ENCODE measurements at places on chromosomes 7 and 10.

DNA sequence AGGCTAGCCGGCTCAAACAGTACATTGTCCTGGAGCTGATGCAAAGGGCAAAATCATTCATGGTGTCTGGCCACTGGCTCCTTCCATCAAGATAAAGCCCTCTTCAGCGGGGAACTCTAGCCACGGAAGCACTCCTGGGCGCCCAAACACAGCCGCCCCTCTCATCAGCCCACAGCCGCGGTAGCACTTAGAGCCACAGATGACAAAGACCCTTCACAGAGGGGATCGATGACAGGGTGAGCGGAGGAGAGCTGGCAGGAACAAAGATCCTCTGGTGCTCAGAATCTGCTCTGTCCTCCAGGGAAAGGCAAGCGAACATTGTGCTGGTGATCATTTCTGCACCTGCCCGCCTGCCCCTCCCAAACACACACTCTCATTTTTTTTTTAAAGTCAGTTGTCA, 222.2 kb upstream of the NRP1 start:
- no peak for DNase-seq

GRCh38 chr7:362402-363096, 72.6 kb downstream of the FOXL3 start:
- peak; percentile 14 for DNase-seq

DNA sequence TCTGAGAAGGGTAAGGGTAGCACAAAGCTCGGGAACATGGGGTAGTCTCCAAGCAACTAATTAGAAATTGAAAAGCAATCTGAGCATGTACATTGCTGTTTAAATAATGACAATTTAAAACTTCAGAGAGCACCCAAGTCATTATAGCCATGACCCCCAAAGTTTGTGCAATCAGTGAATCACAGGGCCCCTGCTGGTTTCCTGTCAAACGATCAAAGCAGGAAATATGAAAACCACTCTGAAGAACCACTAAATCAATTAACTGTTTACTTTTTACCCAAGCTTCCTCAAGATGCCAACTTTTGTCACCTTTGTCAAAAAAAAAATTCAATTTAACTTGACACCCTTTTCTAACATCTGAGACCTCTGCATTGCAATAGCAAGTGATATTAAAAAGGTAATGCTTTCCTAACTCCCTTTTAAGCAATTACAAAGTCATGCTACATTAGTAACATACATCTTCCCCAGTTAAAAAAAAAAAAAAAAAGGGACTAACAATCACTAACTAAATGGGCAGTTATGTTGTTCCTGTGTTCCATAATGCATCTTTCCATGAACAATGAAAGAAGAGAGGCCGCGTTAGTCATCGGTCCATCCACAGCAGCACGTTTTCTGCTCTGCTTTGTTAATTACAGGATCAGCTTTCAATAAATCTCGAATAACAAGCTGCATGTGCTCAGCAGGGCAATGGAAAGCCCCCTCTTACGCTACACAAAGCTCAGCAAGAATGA, 80.6 kb downstream of the ETV1 start:
- DNase-seq, result peak; percentile 8

DNA sequence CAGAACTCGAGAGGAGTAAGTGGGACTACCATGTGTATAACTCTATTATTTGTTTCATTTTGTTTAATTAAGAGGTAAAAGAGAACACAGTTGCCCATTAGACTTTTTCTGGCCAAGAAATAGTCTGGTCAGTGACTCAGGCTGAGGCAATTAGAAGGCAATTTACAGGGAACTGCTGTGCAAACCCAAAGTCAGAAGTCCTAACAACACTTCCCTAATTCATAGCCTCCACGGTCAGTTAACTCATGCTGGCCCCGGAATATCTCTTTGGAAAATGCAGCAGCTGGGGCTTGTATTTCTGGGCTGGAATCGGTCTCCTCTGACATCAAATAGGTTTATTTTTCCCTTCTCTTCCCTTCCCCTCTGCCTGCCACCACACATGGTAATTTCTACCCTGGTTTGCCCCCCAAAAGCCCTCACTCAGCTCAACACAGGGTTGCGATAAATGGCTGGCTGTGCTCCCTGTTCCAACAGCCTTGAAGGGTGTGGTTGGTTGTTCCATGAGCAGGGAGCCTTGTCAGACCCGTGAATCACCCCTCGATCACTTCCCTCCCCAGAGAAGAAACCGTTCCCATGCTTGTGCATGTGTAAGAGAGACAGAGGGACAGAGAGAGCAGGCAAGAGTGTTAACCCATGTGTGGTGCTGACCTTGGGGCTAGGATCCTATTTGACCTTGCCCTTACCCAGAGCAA, 5.3 kb downstream of the SH3PXD2A start:
- DNase-seq, result peak; percentile 90

DNA sequence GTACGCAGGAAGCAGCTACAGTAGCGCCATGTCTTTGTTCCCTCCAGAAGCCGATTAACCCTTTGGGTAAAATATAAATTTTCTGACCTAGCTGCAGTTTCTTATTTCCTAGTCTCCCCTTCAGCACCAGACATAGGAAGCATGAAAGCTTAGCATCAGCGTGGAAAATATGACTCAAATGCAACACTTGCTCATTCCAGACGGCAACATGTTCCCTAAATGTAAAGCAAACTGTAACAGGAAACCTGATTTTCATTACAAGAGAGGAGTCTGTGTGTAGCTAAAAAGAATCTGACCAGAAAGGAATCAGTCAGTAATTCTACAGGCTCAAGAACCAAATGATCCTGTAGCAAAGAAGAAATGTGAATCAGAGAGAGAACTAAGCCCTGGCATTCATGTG, 219.2 kb downstream of the C7orf25 start:
- DNase-seq, result peak; percentile 22

DNA sequence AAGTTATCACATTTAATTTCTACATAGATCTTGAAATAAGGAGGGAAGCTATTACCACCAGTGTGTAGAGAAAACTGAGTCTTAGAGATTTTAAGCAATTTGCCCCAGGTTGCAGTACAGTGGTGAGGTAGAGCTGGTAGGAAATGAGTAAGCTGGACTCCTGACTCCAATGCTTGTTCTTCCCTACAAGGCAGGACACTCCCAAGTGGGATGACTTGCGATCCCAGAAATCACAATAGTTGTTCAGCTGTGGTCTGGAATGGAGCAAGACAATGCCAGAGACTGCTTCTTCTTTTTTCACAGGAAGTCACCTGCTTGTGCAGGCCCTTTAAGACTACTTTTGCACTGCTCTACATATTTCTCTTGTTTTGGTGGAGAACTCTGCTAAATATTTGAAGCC, 327.2 kb upstream of the BMPER start:
- DNase-seq, result peak; percentile 82

DNA sequence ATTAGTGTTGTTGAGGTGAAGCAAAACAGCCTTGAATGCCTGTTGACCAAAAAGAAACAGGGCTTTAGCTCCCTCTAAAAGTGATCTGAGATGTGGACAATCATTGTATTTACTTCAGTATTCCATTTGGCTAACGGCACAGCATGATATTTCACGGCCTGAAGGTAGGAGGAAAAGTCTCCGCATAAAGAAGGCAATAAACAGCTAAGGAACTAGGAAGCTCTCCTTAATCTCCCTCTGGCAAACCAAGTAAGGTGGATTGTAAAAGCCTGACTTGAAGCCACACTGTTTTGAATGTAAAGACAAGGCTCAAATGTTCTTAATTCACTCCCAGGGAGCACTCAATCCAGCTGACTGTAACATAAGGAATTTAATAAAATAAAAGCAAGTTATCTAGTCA, 160.0 kb upstream of the ZNF804B start:
- DNase-seq, result no peak

DNA sequence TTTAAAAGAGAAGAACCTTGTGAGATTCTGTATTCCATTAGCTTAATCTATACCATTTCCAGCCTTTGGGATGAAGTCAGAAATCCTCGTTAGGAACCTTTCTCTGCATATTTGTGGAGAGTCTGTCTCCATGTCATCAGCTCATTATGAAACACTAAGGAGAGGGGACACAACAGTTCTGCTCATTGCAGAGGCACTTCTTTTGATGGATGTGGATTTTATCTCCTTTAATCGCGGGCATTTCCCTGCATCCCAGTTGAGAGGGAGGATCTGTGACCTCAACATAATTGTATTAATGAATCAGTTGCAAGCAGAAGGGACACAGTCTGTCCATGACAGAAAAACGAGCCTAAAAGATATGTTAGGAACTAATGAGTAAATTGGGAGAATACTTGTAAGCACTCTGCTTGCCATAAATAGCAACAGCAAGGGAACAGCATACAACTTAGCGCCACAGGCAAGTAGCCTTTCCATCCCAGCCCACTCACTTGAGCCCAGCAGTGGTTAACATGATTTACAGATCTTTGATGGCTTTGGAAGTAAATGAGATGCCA, 37.9 kb downstream of the SORCS1 start:
- DNase-seq, result no peak

GRCh38 chr7:31860925-31861324, 173.9 kb downstream of the PPP1R17 start:
- no peak for DNase-seq

DNA sequence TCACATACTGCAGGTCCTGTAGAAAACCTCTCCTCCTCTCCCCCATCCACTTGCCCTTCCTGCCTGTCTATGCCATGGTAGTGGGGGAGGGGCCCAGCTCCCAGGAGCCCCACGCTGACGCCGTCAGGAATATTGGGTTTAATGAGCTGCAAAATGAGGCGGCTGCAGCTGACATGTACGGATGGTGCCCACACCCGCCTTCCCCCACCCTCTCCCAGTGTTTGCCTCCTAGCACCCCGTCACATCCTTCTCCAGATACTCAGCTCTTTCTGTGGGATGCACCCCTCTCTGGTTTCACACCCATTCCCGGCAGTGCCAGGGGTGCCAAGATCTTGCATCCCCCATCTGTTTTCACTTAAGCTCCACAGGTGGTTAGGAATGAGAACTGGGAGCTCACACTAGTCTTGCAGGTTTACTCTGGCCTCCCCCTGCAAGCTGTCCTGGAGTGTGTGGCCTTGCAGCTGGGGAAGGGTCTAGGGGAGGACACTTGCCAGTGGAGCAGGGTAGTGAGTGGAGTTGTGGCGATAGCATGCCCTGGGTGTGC, 26.1 kb downstream of the GBX1 start:
- no peak for DNase-seq

DNA sequence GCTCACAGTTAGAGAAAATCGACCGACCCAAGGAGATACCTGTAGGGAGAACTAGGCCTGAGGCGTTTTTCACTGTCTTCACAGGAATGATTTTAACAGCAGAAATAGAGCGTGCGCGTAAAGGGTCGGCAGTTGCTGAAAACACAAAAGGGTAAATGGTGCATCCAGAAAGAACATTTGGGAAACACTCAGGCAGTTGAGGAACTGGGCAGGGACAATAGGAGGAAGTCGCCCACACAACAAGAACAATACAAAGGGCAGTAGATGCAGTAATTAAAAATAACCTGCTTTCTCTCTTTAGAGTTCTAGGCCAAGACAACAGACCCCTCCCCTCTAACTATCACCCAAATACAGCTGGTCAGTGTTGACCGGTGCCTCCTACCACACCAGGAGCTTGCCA, 126.6 kb downstream of the SORBS1 start:
- DNase-seq, result no peak

DNA sequence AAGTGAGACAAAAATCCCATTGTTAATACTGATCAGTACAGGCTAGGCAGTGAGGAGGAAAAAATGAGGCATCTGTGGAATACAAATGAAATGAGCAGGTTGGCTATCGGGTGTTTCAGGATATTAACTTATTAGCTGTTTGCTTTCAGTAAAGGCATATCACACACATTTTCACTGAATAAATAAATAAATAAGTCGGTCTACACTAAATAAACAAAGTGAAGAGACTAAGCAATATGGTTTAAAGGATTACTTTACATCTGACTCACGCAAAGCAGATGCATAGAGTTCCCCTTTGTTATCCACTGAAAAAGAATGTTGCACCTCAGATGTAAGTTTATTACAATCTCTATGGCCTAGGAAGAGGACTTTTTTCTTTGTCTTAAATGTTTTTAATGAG, 6.3 kb upstream of the SEMA3A start:
- DNase-seq, result peak; percentile 84

- peak; percentile 74 for DNase-seq
Measured at GRCh38 chr10:24251547-24251946, 42.6 kb downstream of the KIAA1217 start.

- DNase-seq, result no peak
Measured at GRCh38 chr10:62853710-62854109, 37.5 kb upstream of the EGR2 start.

DNA sequence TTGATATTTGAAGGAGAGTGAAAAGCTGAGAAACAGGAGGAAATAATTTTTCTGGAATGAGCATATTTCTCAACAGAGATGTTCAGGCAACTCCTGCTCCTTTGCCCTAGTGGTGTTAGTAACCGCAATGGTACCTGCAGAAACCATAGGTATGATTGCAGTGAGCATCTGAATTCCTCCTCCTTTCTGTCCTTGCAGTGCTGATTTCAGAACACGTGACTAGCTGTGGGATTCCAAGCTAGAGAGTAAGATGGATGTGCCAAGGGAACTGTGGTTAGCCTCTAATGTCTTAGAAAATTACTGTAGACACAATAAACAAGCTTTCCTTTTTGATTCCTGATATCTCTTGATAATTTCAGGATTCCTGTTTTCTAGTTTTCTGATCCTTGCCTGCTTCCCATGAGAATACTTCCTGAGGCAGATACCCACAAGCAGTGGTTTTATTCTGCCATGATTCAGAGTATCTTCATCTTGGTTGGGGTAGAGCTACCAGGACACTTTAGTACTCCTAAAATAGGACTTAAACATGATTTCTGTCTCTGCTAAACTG, 27.5 kb downstream of the LRGUK start:
- no peak for DNase-seq

DNA sequence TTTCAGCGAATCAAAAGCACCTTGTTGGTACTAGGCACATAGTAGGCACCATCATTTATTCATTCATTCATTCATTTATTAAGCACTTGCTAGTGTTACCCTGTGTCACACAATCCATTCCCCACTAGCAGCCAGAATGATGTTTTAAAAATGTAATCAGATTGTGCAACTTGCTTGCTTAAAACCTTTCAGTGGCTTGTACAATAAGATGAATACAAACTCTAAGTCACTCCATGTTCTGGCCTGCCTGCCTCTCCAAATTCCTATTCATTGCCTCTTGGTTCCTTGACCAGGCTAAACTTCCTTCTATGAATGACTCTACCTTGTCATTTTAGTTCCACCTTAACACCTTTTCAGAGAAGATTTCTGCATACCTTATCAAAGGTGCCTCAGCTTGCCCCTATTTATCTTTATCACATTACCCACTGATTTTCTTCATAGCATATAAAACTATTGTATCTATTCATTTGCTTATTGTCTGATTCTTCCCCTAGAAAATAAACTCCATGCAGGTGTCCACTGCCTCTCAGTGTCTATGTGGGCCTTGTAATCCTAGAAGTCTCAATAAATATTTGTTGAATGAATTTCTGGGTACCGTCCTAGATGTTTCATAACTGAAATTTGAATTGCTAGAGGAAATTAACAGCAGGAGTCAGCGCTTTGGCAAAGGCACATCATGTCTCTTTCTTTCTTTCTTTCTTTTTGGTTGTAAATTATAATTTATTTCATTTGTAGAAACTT, 169.5 kb downstream of the TMEM26 start:
- peak; percentile 46 for DNase-seq

Data from epithelial cell of esophagus (primary cell).